NCI-H2029 (cell line): ENCODE measurements at places on chromosomes 3 and 15.

DNA sequence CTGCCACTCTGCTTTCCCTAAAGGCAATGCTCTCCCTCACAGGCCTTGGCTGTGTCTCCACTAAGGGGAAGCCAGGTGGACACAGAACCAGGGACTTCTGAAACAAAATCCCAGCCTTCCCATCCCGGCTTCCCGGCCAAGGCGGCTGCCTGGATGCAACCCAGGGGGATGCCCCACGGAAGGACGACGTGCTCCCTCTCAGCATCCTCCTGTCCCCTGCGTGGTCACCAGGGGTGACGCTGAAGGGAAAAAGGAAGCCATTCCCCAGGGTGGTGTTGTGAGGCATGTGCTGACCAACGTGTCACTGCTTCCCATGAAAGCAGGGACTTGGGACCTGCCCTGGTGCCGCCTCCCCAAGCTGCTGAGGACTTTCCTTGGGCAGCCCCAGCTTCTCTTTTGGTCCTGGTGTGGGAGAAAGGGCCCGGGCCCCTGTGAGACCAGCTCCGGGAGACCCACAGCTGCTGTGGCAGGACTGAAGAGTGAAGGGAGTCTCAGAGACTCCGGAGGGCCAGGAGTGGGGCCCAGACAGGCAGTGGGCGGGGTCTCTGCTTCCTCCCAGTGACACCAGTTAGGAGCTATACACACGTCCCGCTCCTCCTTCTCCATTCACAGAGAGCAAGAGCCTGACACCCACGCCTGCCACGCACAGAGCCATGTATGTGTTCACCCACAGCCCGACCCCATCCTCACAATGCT lies 139.2 kb downstream of the NUP210 start:
- no peak for DNase-seq

DNA sequence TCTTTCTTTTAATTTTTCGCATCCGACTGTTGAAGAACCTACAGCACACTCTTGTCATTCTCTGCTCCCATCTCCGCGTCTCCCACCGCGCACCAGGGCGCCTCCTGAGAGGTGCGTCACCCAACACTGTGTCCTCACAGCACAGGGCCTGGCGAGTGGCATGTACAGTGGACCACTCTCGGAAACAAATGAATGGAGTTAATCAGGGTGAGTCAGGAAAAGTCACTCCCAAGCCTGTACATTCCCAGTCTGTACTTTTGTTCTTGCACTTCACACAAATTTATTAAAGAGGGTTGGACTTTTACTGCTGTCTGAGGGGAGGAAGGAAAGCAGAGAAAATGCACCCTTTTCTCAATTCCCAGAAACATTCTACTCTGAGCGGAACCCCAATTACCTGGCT lies 625 bp downstream of the COL6A6 start:
- no peak for DNase-seq

DNA sequence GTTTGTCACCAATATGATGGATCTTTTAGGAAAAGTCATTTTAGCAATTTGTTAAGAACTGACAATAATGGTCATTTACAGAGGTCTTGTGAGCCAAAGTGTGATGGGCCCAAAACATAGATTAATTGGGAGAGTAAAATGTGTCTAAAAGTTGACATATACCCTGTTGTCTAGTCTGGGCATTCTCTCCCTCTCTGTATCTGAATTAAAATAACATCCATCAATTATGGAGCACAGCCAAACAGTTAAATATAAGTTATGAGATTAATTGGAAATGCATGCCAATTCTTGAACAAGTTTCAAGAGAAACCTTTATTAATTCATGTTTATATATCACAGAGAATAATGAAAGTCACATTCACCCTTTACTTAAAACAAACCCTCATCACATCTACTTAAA lies 13.6 kb upstream of the NANOGP8 start:
- DNase-seq = no peak

- no peak for DNase-seq
Measured at GRCh38 chr3:81744366-81744765, 17.1 kb downstream of the GBE1 start.

- DNase-seq = no peak
Measured at GRCh38 chr3:57688291-57688690, 4.6 kb downstream of the DENND6A start.

GRCh38 chr15:45307230-45307924 lies 55.3 kb downstream of the SLC28A2 start:
- DNase-seq = no peak

GRCh38 chr3:15272426-15273196 lies 59.8 kb downstream of the SH3BP5 start:
- no peak for DNase-seq

DNA sequence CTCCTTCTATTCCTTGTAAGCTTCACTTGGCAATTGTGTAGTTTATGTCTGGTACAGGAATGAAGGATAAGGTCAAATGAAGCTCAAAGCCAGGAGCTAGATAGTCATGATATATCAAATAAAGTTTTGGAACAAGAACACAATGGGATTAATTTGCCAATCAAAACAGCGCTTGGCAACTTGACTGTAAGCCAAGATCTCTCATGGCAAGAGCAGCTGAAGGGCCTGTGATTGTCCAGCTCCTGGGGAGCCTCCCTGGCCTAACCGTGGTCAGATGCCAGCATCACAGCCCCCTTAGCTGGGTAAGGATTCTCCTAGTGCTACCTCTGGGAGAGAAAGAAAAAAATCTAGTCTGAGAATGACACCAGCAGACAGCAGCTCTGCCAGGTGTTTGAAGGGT lies 97.2 kb downstream of the LIPC start:
- DNase-seq = no peak

GRCh38 chr3:61257148-61257547 lies 5.9 kb upstream of the FHIT start:
- no peak for DNase-seq

DNA sequence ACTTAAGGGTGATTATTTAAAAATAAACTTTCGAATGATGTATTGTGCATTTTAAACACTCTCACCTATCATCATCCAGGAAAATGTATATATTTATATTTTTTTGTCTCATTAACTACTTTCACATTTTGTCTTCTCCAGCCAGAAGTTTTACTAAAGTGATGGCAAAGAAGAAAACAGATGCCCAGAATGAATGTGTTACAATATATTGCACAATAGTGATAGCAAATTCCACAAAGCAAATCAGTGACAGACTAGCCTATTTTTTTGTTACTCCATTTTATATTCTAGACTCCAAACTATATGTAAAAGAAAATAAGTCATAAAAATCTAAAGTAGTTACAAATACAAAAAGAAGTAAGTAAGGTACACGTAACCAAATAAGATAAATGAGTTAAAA lies 414.7 kb downstream of the EPHA3 start:
- DNase-seq = no peak

GRCh38 chr3:27720899-27721716 lies 1.0 kb downstream of the EOMES start:
- no peak for DNase-seq

DNA sequence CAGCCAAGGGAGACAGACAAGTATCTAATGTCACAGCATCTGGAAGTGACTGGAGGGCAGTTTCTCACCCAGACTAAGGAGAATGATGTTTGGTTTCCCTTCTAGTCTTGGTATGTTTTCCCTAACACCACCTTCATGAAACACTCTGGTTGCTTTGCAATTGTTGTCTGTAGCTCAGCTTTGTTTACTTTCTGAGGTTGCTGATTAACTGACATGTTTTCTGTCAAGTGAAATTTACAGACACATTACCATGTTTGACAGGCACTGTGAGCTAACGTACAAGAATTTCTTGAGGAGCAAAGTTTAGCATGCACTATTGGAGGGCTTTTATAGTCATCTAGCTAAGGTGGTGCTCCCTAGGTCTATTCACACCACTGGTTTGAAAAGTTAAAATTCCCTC lies 131.6 kb upstream of the NECTIN3 start:
- DNase-seq = no peak

DNA sequence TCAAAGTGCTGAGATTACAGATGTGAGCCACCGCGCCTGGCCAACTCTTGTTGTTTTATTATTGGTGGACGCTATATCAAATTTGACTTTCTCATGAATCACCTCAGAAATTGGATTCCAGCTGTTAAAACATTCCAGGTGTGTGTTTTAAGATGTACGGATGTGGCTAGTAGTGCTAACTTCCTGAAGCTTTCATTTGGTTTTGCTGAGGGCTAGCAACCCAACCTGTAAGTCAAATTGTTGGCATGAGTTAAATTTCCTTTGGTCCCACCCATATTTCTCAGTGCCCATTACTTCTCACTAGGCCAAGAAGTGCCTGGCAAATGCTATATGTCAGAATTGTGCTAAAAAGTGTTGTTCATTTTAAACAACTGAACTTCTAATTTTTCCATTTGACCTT lies 13.1 kb upstream of the KAT2B start:
- DNase-seq = no peak

- DNase-seq = no peak
Measured at GRCh38 chr3:37198996-37199395, 24.6 kb upstream of the LRRFIP2 start.

- DNase-seq = no peak
Measured at GRCh38 chr3:104631254-104631653, 735.5 kb upstream of the ALCAM start.

DNA sequence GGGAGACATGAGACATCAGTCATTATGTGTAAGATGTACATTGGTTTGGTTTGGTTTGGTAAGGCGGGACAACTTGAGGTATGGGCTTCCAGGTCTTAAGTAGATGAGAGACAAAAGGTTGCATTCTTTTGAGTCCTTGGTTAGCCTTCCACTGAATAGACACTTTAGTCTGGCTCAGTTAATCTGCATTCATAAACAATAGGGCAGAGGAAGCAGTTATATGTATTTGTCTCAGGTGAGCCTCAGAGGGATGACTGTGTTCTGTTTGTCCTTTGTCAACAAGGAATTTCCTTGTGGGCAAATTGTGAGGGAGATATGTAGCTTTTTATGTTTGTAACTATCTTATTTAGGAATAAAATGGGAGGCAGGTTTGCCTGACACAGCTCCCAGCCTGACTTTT lies 50.4 kb downstream of the TCF12 start:
- peak; percentile 27 for DNase-seq

DNA sequence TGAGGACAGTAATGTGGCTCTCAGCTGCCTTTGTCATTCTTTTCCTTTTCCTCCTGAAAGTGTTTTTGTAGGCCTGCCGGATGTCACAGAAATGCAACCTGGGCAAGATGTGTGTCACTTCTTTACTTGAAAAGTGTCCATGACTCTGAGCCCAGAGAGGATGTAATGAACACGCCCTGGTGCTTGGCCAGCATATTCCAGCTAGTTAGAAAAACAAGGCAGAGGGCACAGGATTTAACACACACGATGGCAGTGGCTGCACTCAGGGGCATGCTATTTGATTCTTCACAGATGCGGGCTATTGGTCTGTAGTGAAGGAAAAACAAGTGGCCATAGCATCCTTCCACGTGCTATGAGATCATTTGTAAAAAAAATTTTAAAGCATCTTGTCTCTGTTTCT lies 30.3 kb upstream of the PTX3 start:
- DNase-seq = no peak

DNA sequence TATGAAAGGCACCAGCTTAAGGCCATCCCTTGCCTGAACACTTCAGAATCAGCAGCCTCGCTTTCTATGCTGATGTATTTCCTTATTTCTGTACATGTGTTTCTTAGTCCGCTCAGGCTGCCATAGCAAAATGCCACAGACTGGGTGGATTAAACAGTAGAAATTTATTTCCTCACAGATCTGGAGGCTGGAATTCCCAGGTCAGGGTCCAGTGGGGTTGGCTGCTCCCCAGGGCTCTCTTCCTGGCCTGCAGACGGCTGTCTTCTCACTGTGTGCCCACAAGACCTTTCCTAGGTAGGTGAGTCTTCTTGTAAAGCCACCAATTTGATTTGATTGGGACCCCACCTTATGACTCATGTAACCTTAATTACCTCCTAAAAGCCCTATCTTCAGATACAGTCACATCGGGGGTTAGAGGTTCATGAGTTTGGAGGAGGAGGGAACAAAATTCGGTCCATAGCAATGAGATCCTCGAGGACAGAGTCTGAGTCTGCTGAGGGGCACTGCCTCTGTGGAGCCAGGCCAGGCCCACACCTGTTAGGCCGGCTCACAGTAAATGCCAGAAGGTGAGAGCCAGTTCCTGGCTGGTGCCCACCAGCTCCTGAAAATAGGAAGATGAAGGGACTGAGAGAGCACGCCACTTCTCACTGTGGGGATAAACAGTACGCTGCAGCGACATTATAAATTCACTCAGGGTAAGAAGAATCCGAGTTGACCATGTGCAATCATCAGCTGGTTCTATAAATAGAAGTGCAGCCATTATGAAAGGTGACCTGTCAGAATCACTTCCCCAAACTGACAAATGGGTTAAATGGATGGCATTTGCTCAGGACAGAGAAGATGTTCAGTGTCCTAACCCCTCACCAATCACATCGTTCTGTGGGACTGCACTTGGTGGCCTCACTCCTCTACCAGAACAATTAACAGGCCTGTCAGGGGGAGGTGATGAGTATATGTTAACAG lies 41.1 kb downstream of the CTXND1 start:
- no peak for DNase-seq

DNA sequence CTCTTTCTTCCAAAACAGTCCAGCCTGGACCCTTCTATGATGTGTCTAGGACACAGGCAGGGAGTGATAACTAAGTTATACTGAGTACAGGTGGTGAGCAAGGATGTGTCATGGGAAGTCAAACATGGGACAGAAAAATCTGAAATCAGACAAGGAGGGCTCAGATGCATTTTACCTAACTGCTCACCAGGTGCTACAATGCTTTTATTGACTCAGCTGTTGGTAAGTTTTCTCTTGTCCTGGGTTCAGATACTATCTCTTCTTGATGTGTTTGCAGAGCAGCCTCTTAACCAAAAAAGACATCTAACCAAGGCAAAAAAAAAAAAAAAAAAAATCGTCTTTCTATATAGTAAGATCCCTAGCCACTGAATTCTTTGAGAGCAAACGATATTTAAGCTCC lies 378.6 kb downstream of the VPS13C start:
- no peak for DNase-seq

- DNase-seq = no peak
Measured at GRCh38 chr3:17793542-17794195, 51.2 kb upstream of the TBC1D5 start.

DNA sequence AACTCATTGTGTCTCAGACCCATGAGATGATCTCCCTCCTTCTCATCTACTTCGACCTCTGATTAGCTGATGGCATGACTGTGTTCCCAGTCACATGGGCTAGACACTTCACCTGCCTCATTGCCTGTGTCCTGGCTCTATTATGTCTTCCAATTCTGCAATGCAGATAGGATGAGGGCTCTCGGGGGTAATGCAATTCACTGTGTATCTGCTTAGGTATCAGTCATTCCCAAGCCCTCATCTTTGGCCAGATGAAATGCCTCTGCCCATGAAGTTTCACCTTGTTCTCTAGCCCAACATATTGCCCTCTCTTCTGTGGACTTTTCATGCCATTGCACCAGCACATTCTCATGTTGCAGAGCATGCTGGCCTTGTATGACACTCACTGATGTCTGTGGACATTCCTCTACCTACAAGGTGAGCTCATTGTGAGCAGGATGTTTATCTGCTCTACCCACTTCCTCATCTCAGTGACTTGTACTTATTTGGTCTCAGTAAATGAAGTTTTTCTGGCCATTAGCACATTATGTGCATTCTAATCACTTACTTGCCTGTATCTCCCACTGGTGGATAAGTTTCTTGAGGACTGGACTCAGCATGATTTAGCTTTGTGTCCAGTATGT lies 32.3 kb downstream of the MOBP start:
- DNase-seq = no peak

- DNase-seq = no peak
Measured at GRCh38 chr15:35308802-35309201, 223.7 kb upstream of the NANOGP8 start.

- no peak for DNase-seq
Measured at GRCh38 chr3:150146991-150147761, 176.5 kb upstream of the PFN2 start.
